Amygdala (tissue), 56 donors: ENCODE measurements at places on chromosomes 4 and X.

- no peak for DNase-seq
These were observed 1555.4 kb upstream of the ADGRL3 start for GRCh38 chr4:59644765-59645164.

- DNase-seq: no peak
These were observed 420.9 kb upstream of the INTU start for GRCh38 chr4:127211650-127212560.

DNA sequence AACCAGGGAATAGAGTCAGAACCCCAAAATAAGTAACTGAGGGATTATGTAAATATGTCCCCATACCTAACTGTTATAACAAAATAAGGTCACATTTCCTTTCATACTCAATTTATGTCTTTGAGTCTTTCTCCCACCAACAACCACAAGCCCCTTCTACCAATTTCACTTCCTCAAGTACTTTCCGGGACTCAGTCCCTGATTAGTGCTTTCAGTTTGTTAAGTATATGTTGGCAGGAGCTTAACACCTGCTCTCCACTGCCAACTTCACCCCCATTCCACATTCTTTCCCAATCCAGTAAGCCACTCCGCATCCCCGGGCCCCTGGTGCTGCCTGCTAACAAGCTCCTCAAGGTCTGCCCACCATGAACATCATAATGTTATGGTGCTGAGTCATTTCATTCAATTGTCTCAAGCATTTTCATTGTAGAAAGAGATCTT lies 71.3 kb upstream of the SPRY1 start:
- DNase-seq: no peak

DNA sequence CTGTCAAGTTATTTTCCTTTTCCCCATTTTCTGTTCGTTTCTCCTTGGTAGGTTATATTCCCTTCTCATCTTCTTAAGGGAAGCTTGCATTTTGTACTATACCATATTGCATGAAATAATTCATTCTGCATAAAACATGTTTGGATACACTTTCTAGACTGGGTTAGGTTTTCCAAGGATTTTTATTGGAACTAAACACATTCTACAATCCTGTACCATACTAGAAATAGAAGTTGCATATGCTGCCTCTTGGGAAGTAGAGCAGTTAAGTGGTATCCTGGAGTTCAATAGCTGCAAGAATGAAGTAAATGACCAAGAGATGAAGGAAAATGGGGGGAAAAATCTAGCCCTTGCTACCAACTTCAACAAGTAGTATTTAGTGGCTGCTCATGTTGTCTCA lies 393.7 kb upstream of the SLIT2 start:
- DNase-seq: no peak

- DNase-seq: peak; percentile 67
These were observed 378.6 kb downstream of the UNC5C start for GRCh38 chr4:95170176-95170575.

GRCh38 chr4:154836030-154836429 lies 55.0 kb downstream of the RBM46 start:
- no peak for DNase-seq

DNA sequence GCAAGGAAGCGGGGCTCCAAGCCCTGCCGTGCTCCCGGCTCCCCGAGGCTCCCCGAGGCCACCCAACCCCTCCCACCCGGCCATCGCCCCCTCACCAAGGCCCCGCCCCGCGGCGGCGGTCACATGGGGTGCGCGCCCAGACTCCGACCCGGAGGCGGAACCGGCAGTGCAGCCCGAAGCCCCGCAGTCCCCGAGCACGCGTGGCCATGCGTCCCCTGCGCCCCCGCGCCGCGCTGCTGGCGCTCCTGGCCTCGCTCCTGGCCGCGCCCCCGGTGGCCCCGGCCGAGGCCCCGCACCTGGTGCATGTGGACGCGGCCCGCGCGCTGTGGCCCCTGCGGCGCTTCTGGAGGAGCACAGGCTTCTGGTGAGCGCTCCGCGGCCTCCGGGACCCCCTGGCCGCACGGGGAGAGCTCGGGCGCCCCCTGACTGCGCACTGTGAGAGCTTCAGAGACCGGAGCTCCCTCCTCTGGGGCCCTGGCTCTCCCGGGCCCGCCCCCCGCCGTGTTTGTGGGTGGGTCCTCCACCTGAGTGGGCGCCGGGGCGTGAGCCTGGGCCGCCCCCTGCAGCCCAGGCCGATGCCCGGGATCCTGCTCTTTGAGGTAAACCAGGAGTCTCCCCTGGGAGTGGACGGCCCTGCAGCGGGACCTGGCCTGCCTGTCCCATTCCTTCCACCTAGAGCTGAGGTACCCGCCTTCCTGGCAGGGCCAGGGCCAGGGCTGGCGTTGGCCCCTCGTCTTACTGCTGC lies at the start of gene IDUA:
TSS of gene IDUA (plus strand) at position 166 of the 745 bp plus-strand sequence. CDS start at position 207, 41 bp downstream.
- peak; percentile 75 for DNase-seq

DNA sequence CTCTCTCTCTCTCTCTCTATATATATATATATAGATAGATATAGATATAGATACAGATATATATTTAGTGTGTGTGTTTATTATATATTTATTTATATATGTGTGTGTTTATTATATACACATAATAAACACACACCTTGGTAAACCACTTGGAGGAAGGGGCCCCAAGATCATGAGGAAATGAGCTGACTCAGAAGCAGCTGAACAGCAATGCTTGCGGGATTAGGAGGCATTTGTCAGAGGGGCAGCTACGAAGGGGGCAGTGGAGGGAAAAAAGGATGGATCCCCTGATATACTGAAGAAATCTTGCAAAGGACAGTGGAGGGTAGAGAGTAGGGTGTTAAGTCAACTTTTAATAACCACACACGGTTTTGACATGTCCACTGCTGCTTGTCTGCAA lies 120.0 kb upstream of the SORBS2 start:
- DNase-seq: no peak

GRCh38 chr4:115674485-115674884 lies 561.1 kb upstream of the NDST4 start:
- DNase-seq: no peak

DNA sequence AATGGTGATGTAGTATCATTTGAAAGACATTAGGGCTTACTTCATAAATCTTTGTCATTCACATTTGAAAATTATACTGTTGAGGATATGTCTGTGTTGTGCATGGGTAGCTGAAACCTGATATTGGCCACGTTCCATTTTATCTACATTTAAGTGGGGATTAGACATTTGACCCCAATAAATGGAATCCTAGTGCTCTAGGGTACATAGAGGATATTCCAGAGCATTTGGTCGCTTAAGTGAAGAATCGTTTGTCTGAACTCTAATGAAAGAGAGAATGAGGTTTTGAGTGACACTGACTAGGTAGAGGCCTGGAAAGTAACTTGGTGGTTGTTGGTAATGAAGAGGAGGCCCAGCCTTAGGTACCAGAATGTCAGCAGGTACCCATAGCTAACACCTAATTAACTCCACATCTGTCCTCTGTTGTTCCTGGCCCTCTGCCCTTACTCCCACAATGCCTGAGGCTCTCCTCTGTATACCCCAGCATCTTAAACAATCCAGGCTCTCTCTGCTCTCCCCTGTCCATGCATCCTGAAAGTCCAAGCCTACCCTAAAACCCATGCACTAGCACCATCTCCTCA lies 299.5 kb upstream of the KLF3 start:
- DNase-seq: no peak

DNA sequence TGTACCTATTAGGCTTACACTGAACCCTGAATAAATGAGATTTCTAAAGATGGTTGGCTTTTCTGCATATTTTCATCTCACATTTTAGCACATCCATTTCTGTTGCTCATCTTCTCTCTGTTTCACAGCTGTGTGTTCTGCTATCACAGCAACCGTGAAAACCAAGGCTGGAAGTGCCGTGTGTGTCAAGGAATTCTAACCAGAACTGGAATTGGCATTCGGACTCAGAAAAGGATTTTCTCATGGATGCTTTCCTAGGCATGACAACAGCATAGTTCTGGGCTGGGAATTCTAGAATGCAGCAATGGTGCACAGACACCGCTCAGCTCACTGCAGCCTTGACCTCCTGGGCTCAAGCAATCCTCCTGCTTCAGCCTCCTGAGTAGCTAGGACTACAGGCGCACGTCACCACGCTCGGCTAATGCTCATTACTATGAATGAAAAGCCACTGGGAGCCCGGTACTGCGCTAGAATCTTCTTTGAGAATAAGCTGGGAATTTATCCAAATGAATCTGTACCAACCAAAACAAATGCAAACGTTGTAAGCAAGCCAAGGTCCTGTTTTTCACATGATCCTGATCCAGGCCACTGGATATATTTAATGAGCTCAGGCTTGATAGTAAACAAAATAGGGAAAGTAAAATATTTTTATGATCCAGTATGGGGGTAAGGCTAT lies 105.2 kb downstream of the RBM47 start:
- DNase-seq: no peak

- no peak for DNase-seq
These were observed 1025.5 kb downstream of the RPA4 start for GRCh38 chrX:97909245-97909644.

DNA sequence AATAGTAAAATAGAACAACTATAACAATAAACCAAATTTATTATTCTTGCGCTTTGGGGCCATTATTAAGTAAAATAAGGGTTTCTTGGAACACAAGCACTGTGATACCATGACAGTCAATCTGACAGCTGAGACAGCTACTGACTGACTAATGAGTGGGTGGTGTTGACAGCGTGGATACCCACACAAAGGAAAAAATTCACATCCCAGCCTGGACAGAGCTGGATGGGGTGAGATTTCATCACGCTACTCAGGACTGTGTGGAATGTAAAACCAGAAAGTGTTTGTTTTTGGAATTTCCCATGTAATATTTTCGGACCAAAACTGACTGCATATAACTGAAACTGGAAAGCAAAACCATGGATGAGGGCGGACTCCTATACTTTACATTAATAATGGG lies 48.8 kb downstream of the IGFBP7 start:
- DNase-seq: no peak

- DNase-seq: no peak
These were observed 1013.0 kb downstream of the STIM2 start for GRCh38 chr4:27873596-27873995.

DNA sequence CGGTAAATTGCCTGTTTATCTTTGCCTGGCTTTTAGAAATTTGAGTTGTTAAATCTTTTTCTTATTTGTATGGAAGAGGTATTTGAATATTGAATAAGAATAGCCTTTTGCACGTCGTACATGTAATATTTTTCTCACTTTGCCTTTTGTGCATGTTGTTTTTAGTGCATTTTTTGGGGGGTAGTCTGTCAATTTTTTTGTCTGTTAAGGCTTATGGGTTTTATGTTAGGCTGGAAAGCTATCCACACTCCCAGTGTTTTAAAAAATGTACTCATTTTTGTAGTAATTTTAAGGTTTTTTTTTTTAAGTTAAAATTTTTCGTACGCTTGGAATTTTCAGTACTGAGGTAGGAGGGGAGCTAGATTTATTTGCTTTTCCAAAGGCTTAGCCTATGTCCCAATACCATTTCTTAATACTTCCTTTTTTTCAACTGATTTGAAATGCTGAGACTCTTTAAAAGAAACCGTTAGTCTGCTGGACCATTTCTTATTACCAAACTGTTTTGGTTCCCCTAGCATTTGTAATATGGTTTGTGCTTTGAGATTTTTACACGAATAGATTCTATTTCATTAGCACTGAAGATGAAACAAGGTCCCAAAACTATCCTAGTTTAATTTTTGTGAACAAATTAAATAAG lies 1.3 kb downstream of the HERC5 start:
- no peak for DNase-seq

- DNase-seq: no peak
These were observed 27.4 kb downstream of the RNF212 start for GRCh38 chr4:1086011-1086410.
